Ovary (tissue), 10 donors: ENCODE measurements at places on chromosomes 16 and 17. TPM values are rescaled to one million over a fixed set of nuclear protein-coding genes. Genes with fewer than 3 reads are reported as not detected.

- no peak for DNase-seq
- no peak overlapping the region for H3K27ac ChIP-seq
- H3K27me3 ChIP-seq: no peaks in the 10 kb centered on the region
- no peaks in the 10 kb centered on the region for H3K36me3 ChIP-seq
Observed at GRCh38 chr17:18987230-18987610, 17.3 kb downstream of the FAM83G start.

GRCh38 chr17:42818379-42818778, 5.7 kb downstream of the BECN1 start:
- H3K27ac ChIP-seq: no peak overlapping the region
- no peaks in the 10 kb centered on the region for H3K27me3 ChIP-seq
- H3K4me3 ChIP-seq: no peak overlapping the region

DNA sequence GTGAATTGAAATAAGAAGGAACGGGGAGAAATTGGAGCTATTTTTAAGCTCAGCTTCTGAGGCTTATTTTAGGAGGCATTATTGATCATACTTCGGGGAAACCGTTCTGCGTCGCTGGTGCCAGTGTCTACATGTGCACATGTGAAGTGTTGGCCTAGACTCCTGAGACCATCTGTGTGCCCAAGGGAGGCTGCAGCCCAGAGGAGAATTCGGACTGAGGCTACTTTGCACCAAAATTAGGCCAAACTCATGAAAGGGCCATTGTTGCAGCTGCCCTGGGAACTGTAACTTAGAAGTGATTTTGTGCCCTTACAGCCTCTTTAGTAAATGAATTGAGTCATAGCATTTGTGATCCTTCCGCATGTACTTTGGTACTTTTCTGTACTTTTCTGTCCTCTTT, 102.0 kb upstream of the NOL11 start:
- DNase-seq: no peak
- no peaks in the 10 kb centered on the region for H3K27me3 ChIP-seq
- H3K4me3 ChIP-seq: no peak overlapping the region
- no peak overlapping the region for H3K27ac ChIP-seq

GRCh38 chr17:78476973-78477372, 98.5 kb downstream of the PGS1 start:
- H3K4me3 ChIP-seq: no peak overlapping the region
- no peak for DNase-seq
- H3K27ac ChIP-seq: no peak overlapping the region
- no peaks in the 10 kb centered on the region for H3K27me3 ChIP-seq
- no peaks in the 10 kb centered on the region for H3K4me1 ChIP-seq

DNA sequence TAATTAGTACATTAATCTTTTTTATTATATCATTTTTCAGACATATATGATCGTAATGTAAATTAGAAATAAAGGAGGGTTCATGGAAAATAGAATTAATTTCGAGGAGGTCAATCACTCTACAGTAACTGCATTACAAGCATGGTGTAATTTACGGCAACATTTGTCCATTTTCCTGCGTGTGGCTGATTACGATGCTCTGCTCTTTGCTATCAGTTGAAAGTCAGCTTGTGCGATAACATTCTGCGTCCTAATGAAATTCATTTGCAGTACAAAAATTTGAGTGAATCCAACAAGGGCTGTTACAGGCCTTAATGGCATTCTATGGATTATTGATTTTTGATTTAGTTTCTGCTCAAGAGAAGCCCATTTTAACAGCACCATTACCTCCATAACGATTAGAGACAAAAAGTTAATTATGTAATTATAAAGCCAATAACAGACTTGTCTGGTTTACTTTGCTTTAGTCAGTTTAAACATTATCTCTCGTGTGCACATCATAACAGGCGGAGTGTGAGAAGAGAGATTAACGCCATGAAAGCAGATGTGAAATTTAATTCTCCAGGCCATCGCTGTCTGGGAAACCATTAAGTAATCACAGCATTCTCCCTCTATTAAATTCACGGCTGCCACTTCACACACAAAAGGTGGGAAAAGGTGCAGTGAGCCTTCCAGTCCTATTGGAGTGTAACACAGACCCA, 256.4 kb upstream of the IRX3 start:
- H3K36me3 ChIP-seq: no peaks in the 10 kb centered on the region
- H3K27me3 ChIP-seq: no peaks in the 10 kb centered on the region
- H3K4me3 ChIP-seq: no peak overlapping the region

The EFNB3 gene
- 1.6 TPM for total RNA-seq
